ENCODE measurements at places on chromosomes 11 and 22.

- no peak for DNase-seq
Observed at GRCh38 chr11:104005234-104005855, 31.1 kb upstream of the DDI1 start.

GRCh38 chr11:8312986-8313385, 49.3 kb upstream of the LMO1 start:
- DNase-seq, result no peak

DNA sequence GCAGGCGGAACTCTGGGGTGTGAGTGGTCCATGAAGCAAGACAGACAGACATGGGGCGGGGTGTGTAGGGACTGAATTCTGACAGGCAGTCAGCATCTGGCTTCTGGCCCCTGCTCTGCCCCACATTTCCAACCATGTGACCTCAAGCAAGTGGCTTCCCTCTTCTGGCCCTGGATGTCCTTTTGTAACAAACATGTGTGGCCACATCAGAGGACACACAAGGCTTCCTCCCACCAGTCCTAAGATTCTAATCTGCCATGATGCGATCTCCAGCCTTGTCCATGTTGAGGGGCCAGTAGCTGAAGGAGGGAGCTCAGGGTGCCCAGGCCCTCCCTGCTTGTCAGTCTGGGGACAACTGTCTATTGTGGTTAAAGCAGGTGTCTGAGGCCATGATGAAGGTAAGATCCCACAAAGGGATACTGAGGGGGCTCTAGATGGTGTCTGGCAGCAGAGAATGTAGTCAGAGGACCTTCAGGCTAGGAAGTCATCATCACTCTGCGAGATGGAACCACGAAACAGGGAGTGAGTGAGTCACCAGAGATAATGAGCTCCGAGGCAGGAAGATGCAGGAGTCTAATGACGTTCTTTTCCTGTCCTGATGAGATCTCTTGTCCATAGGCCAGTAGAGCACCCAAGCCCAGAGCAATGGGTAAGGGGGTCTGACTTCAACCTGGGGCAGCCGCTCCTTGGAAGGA, 27.4 kb downstream of the DRD2 start:
- DNase-seq, result no peak

DNA sequence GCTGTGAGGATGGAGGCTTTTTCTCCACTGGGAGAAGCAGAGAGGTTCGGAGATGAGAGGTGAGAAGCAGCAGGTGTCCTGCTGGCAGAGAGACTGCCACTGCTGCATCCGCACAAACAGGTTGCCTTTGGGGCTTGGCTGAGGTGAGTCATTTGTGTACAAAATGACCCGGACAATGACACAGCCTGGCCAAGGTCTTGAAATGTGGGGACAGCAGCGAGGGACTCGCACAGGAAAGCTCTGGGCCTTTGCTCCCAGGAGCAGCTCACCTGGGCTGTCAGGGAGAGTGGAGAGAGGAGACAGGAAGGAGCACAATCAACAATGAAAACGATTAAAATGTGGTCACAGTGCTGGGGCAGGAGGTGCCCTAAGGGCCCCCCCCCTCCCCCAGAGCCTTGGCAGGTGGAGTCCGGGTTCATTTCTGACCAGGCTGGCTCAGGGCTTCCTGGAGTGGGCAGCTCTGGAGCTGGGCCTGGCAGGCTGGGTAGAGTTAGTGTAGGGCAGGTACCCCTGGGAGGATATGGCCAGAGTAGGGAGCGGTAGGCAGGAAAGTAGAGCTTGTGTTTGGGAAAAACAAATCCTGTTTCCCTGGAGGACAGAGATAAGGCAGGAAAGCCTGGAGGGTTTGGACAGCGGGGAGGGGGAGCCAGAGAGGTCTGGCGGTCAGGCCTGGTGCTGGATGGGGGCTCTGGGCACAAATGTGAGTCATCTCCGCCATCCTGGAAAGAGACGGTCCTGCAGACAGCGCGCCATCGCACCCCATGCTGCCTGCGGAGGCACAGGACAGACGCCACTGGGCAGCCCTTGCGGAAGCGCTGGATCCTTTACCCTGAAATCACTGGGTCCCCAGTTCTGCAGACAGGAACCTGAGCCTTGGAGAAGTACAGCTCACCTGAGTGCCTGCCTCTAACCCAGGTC, 37.8 kb upstream of the CELSR1 start:
- DNase-seq, result no peak

DNA sequence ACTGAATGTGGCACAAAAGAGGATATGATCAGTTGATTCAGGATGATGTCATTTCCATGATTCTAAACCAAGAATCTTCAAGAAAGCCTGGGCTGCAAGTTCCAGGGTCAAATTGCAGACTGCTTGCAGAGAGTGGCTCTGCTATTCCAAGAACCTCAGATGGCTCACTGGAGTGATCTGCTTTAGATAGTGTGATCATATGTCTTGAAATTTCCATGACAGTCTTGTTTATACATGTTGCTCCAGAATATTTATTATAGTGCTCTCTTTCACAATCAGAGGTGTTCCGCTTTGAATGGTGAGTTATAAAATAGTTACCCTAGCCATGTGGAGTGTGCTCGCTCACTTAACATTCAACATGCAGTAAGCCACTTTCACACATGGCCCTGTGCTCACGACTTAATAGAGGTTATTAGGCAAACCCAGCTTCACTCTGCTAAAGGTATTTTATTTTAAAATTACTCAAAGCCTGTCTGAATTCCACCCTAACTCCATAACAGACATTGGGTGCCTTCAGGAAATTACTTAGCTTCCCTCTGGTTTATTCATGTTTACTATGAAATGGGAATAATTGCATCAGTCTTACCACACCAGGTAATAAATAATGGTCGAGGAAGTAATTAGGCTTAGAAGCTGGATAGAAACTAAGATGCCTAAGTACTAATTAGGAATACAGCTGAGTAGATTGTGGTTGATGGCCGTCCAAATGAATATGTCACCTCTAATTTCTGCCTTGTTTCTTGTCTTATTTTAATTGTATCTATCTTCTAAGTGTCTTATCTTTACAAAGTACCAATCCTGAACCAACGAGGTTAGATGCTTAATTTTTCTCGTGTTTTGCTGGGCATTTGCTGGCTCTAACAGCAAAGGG, 187.9 kb downstream of the ETS1 start:
- no peak for DNase-seq

DNA sequence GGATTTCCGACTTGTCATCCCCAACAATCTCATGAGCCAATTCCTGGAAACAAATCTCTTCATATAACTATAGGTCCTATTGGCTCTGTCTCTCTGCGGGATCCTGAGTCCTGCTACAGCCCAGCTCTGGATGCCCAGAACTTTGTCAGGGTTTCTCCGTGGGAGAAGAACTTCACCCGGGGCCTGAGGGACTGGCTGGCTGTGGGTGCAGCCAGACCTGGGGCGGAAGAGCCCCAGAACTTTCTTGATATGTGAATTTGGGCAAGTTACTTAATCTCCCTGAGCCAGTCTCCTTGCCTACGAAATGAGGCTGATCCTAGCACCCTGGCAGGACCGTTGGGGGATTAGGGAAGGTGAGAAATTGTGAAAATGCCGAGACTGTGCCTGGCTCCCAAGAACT, 6.6 kb upstream of the TRIM29 start:
- DNase-seq, result no peak

DNA sequence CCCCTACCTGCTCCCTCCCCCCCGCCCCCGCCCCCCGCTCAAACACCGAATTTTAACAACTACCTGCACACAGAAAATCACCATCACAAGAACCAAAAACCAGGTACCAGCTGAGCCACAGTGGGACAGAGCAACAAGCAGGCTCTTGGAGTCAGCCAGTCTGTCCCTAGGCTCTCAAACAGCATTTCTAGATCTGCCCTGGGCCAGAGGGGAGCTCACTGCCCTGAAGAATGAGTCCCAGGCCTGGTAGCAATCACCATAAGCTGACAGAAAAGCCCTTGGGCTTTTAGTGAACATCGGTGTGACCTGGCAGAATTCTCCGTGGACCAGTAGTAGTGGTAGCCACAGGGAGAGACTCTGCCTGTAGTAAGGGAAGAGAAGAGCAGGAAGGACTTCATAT, 58.3 kb downstream of the C11orf87 start:
- no peak for DNase-seq

DNA sequence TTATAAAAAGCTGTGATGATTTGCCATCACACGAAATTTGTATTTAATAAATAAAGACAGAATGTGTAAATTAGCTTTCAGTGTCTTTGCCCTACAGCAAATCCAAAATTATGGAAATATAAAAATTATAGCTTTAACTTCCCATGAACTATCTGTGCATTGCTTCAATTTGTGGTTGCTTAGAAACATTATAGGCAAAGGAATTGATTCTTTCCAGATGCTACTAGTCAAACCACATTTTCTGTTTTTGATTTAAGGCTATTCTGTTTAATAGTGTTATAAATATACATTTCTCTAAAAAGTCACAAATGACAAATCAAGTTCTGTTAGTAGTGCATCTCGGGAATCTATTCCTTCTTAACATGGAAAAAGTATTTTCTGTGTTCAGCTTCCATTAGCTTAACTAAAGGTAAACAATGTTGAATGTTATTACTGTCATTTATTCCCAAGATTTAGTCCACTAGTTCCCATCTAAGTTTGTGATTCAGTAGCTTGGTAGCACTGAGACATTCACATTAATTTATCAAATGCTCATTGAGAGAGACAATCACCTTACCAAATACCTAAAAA, 1086.3 kb upstream of the CCDC90B start:
- DNase-seq, result no peak

DNA sequence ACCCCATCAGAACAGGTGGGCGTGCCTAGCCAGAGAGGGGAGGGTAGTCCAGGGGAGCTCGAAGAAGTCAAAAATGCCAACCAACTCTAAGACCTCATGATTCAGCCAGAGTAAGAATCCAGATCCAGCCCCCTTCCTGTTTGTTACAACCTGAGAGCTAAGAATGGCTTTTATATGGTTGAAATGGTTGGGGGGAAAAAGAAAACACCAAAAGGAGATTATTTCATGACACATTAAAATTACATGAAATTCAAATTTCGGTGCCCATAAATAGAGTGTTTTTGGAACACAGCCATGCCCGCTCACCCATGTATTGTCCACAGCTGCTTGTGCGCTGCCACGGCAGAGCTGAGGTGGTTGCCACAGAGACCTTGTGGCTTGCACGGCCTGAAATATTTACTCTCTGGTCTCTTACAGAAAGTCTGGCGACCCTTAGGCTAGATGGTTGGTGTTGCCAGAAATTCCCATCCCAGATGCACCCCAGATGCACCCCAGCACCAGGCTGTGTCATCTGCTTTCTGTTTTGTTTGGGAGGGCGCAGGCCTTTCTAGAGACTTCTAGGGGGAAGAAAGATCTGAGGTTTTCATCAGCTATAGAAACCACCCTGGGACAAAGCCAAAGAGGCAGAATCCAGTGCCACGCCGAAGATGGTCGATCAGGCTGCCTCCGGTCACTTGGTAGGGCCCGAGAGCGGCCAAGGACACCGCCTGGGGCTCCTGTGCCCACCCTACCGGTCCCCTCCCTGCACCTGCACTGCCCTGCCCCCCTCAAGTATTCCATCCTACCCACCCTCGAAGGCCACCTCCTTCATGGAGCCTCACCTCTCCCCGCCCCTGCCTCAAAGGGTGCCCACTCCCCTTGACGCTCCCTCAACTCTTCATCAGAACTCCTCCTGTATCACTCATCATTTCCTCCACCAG, 80.2 kb downstream of the DSCAML1 start:
- no peak for DNase-seq

Data from stimulated activated CD4-positive, alpha-beta T cell treated with anti-CD3 and anti-CD28 coated beads, Interleukin-1b, Interleukin-23, amount 100 ng/mL, for 1 hour (primary cell).